ENCODE measurements at places on chromosomes 16 and 17.

- no peak for DNase-seq
Observed at GRCh38 chr16:50388496-50388895, 19.7 kb upstream of the BRD7 start.

DNA sequence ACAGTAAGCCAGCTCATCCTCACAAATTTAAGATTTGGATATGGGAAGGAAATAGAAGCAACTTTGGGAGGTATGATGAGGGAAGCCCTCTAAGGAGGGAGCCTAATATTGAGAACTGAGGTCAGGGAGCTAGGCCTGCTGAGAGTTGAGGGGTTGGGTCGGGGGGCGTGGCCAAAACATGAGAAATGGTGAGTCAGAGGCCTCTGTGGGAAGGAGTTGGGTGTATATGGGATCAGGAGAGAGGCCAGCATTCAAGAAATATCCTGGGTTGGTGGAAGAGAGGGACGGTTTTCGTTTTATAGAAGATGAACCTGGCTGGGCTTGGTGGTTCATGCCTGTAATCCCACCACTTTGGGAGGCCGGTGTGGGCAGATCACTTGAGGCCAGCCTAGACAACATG, 48.4 kb downstream of the CLEC16A start:
- no peak for DNase-seq

DNA sequence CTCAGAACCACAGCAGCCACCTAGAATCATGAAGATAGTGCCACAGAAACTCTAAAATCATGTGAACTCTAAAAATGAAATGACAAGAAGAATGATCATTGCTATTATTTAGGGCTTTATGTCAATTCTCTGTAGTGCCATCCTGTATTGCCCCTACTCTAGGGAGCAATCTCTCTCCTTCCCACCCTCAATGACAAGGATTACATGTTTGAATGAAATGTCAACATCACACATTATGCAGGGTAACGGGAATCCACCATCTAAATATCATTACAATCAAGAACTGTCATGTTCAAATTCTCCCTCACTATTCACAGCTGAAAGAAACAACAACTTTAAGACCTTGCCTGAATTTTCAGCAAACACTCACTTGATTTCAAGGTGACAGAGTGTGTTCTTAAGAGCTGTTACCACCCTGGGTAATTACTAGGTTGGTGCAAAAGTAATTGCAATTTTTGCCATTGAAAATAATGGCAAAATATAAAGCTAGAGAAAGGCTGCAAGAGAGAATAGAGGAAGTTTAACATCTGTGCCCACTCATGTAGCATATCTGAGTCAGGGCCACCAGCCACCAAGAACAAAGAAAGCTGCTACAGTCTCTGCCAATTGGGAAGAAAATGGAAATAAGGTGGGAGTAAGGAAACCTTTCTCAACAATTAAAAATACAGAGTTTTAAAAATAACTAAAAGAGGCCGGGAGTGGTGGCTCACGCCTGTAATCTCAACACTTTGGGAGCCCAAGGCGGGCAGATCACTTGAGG, 112.8 kb upstream of the PSMD7 start:
- DNase-seq: no peak

- DNase-seq: no peak
Observed at GRCh38 chr16:83045790-83046189, 419.0 kb downstream of the CDH13 start.

- no peak for DNase-seq
Observed at GRCh38 chr17:50462446-50462845, 6.2 kb downstream of the CHAD start.

DNA sequence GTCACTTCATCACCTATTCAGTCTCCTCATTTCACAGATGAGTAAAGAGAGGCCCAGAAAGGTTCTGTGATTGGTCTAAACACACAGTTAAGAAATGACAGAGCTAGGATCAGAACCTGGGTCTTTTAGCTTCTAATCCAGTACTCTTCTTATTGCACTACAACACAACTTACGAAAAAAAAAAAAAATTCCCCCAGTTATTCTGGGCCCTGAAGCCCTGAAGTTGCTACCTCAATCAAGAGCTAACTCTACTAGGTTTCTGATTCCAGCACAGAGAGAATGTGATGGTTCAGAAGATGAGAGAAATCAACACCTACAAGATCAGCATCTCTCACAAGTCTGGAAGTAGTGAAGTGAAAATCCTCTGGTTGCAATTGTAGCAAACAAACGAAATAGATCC, 37.3 kb downstream of the GRB7 start:
- DNase-seq: no peak

DNA sequence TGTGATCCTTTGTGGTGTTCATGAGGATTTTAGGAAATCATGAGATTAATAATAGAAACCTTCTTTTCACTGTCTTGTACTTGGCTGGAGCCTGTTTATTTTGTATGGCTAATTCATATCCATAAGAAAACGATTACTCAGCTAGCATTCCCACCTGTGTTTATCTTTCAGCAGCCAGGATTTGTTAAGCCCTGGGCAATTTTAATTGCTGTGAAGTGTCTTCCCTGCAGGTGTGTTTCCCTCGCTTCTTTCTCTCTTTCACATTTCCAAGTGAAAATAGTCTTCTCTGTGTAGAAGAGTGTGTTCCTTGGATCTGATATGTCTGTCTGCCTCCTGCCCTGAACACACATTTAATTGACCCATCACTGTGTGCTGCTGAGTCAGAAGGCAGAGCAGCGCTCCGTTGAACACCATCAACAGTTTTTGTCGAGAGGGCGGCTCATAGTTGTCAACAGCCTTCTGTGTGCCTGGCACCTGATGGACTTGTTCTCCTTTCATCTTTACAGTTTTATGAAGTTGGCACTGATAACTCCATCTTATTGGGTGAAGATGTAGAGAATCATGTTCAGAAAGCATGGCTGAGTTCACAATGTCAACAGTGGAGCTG, 83.2 kb downstream of the SPECC1 start:
- DNase-seq: no peak

DNA sequence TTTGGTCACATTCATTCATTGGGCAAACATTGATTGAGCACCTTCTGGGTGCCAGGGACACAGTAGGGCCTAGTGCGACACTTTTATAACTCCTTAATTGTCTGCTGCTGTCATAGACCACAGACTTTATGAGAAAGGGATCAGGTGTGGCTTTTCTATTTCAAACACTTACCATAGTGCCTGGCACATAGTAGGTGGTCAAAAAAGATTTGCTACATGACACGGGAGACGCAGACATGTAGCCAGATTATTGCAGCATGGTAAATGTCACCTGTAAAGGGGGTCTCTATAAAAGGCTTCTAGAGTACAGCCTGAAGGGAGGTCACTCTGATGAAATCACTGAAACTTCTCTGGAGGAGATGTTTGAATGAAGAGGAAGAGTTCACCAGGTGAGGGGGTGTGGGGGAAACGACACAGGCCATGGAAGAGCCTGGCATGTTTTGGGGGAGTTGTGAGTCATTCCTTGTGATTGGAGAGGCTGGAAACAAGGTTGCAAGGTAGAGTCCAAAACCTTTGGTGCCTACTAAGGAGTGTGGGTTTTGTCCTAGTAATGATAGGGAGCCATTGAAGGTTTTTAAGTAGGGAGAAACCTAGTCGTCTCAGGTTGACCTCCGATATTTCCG, 1.6 kb downstream of the RSAD1 start:
- no peak for DNase-seq

DNA sequence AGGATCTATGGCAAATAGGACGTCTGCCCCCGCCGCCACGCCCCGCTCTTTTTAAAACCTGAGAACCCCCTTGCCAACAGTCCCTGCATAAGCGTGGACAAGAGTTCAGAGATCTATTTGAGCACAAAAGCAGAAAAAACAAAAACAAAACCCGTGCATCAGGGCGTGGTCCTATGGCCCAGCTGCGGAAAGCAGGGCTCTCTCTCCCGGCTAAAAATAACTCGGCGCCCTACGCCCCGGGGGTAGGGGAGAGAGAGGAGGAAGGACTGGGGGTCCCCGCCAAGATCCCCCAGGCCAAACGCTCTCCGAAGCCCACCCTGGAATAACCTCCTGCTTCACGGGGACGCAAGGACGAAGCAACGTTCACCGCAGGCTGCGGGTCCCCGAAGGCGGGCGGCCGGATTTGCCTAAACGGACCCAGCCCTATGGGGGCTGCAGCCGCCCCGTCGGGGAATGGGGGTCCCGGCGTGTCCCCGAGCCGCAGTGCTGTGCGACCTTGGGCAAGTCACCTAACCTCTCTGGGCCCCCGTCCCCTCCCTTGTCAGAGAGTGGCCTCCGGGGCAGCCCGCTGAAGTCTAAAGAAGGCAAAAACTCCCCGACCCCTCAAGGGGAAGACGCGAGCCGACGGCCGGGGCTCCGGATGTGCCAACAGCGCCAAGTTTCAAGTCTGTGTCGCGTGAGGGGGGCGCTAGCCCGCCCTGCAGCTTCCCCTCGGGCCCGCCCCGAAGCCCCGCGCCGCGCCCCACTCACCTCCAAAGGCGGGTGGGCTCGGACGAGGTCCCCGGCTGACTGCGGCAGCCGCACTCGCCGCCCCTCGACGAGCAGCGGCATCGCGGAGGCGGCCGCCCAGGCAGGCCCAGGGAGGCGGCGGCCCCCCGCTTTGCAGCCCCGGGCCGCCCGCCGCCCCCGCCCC, 477 bp downstream of the NTAN1 start:
- no peak for DNase-seq

DNA sequence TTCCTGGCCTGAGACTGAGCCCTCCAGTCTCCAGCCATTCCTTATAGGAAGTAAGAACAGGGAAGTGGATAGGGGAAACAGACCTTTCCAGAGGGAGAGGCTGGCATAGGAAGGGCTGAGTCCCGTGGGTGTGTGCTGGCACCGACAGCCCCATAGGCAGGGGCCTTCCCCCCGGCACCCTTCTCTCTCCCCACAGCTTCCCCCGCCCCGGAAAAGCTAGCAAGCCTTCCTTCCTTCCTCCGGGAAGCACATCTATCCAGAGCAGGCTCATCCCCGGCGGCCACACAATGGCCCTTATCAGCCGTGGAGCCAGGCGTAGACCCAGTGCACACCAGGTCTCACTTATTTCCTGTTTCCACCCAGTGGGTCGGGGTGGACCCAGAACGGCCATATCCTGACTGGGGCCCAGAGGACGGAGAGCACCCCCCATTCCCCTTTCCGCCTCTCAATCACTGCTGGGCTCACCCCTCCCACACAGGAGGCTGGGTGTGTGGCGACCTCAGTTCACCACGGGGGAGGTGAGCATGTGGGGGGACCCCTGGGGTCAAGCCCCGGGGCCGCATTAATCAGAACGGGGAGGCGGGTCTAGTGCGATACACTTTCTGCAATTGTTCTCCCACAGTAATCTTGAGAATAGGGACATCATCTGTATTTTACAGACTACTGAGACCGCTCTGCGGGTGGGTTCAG, 950 bp upstream of the MYO1C start:
- no peak for DNase-seq

DNA sequence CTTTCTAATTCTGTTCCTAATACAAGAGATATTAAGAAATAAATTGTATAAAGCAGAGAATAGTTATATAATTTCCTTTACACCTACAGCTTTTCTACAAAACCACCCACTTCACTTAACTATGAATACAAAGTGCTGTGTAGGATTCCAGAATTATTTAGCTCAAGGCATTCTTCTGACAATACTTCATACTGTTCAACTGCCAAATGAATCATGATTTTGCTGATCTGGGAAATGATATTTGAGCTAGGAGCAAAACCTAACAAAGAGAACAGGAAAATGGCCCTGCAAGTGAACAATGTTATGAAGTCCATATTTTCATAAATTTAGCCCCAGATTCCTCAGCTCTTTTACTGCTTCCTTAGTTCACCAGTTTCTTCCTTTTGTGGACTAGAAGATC, 12.9 kb downstream of the BBS2 start:
- no peak for DNase-seq

GRCh38 chr17:40065769-40066510, 3.2 kb downstream of the THRA start:
- no peak for DNase-seq

DNA sequence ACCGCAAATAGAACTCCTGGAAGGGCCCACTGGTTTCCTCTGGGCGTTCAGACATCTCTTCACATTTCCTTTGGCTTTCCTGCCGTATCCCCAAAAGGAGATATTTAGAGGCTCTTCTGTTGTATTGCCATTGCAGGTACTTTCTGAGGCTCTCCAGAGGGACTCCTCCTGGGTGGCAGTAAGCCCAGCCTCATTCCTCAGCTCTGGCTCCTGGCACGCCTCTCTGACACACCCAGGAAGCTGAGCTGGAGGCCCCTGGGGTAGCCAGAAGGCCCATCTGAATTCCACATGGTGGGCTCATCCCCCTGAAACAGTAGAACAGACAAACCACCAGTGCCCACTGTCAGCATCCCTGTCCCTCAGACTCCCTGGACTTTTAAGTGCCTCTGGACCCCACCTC, 206.7 kb downstream of the PARN start:
- no peak for DNase-seq

DNA sequence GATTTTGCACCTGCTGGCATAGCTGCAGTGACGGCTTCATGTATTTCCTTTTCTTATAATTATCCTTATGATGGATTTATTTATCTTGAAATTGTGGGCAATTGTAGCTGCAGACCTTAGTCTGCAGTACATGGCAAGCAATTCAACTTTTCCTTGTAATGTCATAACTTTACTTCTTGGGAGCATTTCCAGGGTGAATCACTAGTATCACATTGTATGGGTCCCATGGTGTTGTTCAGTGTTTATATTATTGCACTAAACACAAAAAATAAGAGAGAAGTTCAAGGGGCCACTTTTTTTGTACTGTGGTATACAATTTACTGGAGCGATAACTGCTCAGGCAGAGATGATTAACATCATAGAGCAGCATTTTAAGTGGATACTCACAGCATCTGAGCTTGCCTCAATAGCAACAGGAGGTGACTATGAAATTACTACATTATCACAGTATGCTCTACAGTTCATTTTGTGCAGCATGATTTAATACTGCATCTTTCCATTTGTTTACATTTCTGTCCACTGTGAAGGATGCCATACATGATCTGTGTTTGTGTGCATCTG, 169.5 kb downstream of the STX8 start:
- DNase-seq: no peak

DNA sequence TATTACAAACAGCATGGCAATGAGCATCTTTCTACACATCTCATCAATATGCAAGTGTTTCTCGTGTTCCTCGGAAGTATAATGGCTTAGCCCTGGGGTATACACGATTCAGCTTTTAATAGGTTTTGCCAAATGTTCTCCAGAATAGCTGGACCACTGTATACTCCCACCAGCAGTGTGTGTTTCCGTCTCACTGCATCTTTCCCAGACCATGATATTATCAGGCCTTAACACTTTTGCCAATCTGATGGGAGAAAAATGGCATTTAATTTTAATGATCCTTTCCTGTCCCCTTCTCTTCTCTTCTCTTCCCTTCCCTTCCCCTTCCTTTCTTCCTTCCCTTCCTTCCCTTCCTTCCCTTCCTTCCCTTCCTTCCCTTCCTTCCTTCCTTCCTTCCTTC, 30.8 kb downstream of the PRKCB start:
- no peak for DNase-seq

GRCh38 chr17:80710714-80711302, 166.2 kb downstream of the RPTOR start:
- DNase-seq: no peak

GRCh38 chr16:83115491-83116232, 488.9 kb downstream of the CDH13 start:
- no peak for DNase-seq
